ENCODE measurements at places on chromosomes 5 and 9.

GRCh38 chr5:145925353-145925752 lies 11.0 kb upstream of the SH3RF2 start:
- peak; percentile 92 for DNase-seq

DNA sequence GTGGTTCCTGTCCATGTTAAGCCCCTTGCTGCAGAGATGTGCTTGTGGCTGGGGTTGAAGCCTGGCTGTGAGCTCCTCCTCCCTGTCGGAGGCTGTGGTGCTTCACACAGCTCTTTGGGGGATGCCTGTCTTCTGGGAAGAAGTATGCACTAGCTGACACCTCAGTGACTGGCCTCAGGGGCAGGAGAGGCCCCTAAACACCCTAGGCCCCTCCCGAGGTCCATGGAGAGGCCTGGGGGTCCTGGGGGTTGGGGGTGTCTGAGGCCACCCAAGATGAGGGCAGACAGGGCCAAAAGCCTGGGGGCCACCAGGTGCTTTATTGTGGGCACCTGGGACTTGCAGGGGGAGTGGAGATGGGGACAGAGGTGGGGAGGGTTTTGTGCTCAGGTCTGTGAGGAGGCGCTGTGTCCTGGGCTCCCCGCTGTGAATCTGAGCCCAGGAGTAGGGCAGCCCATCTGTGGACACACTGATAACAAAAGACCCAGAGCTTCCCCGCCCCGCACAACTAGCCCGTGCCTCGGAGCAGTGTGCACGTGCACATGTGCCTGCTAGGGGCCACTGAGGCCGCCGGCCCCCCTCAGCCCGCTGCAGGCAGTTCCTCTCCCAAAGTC lies 92.0 kb downstream of the PHF2 start:
- no peak for DNase-seq

DNA sequence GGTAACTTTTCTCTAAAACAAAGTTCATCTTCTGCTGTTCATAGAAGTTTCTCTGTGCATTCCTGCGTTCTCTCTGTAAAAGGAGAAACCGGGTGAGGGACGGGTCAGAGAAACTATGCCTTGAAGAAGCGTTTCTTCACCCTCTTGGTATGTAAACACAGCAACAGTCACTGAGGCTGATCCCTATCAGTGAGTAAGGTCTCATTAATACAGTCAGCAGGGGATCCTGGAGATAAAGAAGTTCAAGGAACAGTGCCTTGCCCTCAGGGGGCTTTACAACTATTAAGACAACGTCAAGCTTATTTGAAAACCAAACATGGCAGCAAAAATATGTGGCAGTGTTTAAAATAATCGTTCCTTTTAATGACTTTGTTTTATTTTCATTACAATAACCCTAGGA lies 202.9 kb upstream of the IL12B start:
- DNase-seq, result no peak

- DNase-seq, result no peak
These were observed 71.1 kb downstream of the ALDH7A1 start for GRCh38 chr5:126523818-126524510.

Data from HT1080 (cell line).